Stimulated activated CD4-positive, alpha-beta T cell treated with anti-CD3 and anti-CD28 coated beads, Interleukin-1b, Interleukin-23, amount 100 ng/mL, for 24 hours (primary cell): ENCODE measurements at places on chromosomes 4 and X.

GRCh38 chr4:41538017-41538733 is at the start of gene LIMCH1:
LIMCH1 (plus strand) TSS chr4:41538157; CDS start chr4:41605996, 67,839 bp downstream.
- no peak for DNase-seq

DNA sequence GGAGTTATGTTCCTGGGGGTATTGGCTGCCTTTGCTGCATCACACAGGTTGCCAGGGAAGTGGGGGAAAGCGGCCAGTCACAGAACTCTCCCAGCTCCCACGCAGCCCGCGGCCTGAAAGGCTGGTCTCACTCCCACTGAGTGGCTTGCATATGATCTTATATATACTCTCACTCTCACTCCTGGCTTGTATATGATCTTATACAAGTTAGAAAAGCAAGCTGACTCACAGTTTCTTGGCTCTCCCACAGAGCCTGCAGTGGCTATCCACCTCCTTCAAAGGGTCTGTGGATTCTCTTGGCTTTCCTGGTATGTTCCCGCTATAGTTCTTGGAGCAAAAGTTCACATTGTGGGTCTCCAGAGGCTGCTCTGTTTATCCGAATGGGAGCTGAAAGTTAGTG is 833.5 kb upstream of the GALNTL6 start:
- DNase-seq, result no peak

GRCh38 chr4:138406876-138407275 is 164.7 kb upstream of the SLC7A11 start:
- DNase-seq, result no peak

DNA sequence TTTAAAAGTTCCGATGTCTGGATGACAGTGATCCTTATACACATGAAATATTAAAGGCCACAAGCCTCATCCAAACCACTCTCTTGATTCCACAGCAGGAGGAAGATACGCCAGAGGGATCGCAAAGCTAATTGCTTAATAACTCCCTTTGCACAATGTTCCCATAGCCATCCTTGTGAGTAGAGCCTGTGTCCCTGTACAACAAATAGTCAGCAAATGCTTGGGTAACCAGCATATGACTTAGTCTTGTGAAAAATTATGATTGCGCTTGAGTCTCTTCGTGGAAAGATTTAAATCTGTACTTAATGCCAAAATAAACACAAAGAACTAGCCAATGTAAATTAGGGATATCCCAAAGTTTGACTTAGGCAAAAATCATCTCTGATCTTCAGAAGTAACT is 31.5 kb downstream of the SLC9A7 start:
- no peak for DNase-seq

GRCh38 chrX:30196322-30196721 is 19.0 kb upstream of the MAGEB2 start:
- DNase-seq, result no peak

GRCh38 chr4:153497091-153497531 is 31.0 kb downstream of the TMEM131L start:
- no peak for DNase-seq

GRCh38 chr4:121950680-121951520 is 960 bp downstream of the TRPC3 start:
- no peak for DNase-seq

GRCh38 chrX:129706400-129707072 is 32.2 kb upstream of the XPNPEP2 start:
- DNase-seq, result no peak

DNA sequence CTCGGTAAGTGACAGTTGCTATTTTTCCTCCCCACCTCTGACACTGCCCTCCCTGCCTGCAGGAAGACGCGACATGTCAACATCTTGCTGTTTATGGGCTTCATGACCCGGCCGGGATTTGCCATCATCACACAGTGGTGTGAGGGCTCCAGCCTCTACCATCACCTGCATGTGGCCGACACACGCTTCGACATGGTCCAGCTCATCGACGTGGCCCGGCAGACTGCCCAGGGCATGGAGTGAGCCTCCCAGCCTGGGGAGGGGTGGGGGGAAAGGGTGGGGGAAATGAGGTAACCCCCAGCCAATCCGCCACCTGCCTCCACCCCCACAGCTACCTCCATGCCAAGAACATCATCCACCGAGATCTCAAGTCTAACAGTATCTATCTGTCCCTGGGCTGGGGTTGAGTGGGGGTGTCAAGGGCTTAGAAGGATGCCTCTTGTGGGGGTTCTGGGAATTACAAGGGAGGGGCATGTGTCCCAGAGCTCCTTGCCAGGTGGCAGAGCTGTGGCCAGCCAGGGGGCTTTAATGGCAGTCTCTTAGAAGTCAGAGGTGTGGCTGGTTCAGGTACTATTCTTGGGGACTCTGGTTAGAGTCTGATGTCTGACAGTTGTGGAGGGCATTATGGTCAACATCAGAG is 7.8 kb downstream of the ARAF start:
- DNase-seq, result no peak

GRCh38 chrX:100994352-100995281 is 25.1 kb downstream of the ARL13A start:
- DNase-seq, result no peak

DNA sequence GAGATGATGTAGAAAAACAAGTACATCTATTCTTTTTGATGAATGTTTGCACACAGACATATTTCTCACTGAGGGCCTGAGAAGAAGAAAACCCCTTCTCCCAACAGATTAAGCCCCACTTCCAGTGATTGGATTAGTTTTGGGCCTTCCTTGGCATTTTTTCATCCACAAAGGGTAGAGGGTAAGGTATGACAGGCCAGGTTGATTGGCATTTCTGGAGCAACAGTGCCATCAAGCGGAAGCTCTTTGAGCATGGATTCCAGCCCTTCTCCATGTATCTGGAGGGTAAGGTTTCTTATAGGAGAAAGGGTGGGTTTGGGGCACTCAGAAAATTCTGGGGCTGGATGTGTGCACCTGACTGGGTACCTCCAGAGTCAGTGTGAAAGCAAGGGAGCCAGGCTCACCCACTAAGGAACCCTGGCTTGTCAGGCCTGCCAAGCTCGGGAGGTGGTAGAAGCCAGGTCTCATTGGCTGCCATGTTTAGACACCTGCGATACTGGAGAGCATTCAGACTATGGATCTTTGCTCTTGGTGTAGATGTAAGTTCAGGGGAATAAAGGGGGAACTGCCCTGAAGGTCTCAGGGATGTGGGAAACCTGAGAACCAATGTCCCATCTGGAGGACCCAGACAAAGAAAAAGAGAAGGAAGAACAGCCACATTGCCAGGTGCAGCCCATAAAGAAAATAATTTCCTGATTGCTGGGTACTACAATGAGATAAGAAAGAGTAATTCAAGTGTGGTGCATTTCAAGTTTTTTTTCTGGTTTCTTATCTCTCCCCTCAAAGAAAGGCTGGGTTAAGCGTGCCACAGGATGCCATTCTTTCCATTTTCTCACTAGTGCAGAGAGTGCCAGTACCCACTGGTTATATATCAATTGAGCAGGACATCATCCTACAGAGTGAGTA is 222.3 kb upstream of the AGTR2 start:
- no peak for DNase-seq

GRCh38 chr4:120630427-120630826 is 292.1 kb downstream of the PRDM5 start:
- DNase-seq, result no peak

DNA sequence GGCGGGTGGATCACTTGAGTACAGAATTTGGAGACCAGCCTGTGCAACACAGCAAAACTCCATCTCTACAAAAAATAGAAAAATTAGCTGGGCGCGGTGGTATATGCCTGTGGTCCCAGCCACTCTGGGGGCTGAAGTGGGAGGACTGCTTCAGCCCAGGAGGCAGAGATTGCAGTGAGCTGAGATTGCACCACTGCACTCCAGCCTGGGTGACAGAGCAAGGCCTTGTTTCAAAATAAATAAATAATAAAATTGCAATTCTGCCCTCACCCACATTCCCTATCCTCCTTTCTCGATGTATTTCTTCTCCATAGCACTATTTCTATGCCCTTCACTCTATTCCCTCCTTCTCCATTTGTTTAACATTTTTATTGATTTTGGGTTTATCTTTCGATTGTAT is 8.7 kb upstream of the SLAIN2 start:
- DNase-seq, result no peak
